Activated CD8-positive, alpha-beta T cell treated with anti-CD3 and anti-CD28 coated beads, Interleukin-2, amount 10 ng/mL, durations not matched to agents 7 days and 5 days (primary cell): ENCODE measurements at places on chromosomes 4 and X. TPM values are rescaled to one million over a fixed set of nuclear protein-coding genes. Genes with fewer than 3 reads are reported as not detected.

HADH gene
- total RNA-seq, result 53.7 TPM

PABPC1L2B gene
- not detected for total RNA-seq

TRIM60 gene
- not detected for total RNA-seq

FAM13A gene
- 4.7 TPM for total RNA-seq

POLA1 gene
- total RNA-seq, result 37.0 TPM
